ENCODE measurements at places on chromosomes 16 and 17.

DNA sequence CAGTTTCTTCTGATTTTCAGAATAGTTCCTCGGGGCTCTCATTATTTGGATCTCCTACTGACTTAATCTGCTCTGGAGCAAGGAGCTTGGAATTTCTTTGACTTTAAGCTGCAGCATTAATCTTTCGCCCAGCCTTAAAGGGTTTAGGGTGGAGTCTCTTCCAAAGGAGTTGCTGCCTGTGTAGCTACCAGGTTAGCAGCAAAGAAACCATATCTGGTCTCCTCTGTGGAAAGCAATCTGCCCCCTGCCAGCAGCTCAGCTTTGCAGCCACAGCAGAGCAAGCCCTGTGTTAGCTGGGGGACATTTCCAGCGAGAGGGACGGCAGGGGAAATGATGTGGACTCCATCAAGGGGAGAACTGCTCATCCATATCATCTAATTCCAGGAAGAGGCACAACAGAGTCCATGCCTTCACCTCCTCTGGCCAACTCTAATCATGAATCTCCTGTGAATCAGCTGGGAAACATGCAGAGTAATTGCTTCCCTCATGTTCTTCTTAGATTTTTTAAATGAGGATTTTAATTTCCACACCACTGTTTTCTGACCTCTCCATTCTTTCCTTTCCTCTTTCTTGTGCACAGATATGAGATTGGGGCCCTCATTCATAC lies 827.6 kb upstream of the CA10 start:
- no peak for DNase-seq

DNA sequence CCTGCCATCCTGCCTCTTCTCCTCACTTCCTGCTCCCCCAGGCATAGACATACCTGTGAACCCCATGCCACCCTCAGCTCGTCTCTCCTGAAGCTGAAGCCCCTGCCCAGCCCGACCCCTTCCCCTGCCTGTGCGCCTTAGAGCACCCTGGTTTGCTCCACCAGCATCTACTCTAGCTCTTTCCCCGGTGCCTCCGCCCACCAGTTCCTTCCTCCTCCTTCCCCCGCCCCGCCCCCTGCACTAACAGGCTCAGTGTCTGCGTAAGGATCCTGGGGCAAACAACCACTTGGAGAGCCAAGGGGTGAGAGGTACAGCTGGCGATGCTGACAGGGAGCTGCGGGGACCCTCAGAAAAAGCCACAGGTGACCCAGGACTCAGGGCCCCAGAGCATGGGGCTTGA lies 1.9 kb downstream of the GPR142 start:
- DNase-seq, result peak; percentile 59

DNA sequence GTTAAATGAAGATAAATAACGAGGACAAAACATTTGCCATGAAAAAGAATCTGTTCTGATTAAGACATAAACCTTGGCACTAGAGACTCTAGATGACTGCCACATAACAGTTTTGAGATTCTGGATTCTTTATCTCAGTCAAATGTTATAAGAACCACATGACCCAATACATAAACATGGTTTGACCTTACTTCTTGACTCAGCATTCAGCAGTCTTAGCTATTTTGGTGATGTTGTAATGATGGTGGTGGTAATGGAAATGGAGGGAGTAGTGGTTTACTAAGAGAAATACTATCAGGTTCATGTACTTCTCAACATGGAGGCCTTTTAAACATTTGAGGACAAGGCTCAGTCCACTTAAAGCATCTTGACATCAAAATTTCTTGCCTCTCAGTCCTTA lies 925.4 kb downstream of the CDH11 start:
- no peak for DNase-seq

DNA sequence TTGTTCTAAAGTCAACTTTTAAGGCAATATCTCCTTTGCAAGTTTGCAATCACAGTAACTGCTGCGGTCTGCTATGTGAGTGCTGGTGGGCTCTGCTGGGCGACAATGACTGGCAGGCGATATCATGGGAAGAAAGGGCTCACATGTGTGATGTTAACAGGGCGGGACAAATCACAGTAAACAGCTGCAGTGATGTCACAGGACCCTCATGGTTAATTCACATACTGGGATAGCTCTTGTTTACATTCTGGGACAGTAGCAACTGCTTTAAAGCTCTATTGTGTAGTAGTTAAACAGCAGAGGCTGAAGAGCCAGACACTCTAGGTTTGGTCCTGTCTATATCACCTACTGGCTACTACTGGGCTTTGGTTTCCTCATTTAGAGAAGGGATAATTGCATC lies 257.2 kb upstream of the ASIC2 start:
- no peak for DNase-seq

GRCh38 chr17:44105941-44106340 lies 17.5 kb downstream of the HDAC5 start:
- no peak for DNase-seq

DNA sequence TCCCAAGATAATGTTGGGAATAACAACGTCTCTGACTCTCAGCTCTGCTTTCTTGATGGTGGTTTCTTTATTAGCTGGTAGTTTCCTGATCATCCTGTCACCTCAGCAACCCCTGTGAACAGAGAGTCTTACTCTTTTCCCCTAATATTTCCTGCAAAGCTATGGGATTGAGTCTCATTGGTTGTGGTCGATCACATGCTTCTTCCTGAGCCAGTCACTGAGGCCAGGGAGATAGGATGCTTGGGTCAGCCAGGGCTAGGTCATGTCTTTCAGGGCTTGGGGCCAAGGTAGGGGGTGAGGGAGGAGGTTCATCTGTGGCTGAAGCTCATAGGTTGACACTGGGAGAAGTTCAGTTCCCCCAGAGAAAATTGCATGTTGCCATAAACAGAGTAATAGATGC lies 114.3 kb downstream of the ABCC1 start:
- no peak for DNase-seq

DNA sequence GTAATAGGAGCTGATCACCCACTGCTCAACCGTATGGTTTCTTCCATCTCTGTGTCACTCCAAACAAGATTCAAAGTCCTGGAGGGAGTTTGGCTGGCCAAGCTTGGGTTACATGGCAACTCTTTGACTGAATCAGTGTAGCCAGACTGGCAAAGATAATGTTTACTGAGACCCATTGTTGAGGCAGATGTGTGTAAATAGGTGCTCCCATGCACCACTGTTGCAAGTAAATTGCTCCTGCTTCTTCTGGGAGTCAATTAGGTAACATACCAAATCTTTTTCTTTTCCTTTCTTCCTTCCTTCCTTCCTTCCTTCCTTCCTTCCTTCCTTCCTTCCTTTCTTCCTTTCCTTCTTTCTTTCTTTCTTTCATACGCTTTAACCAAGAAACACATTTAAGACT lies 86.3 kb upstream of the DHX40 start:
- DNase-seq, result no peak

DNA sequence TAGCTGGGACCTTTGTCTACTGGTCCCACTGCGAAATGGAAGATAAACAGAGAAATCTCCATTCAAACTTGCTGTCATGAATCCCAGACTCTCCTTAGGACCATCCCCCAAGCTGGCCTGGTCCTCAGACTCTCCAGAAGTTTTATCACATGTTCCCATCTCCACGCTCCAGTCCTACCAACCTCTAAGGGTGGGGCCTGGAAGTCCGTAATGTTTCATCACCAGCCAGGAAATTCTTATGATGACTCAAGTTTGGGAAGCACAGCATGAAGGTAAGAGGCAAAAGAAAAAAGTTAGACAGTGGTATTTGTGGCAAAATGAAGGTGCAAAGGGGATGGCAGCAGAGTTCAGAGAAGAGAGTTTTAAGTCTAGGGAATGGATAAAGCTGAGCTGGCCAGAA lies 52.7 kb downstream of the ZNF18 start:
- no peak for DNase-seq

GRCh38 chr16:68907781-68908181 lies 64.5 kb downstream of the TANGO6 start:
- DNase-seq, result no peak

DNA sequence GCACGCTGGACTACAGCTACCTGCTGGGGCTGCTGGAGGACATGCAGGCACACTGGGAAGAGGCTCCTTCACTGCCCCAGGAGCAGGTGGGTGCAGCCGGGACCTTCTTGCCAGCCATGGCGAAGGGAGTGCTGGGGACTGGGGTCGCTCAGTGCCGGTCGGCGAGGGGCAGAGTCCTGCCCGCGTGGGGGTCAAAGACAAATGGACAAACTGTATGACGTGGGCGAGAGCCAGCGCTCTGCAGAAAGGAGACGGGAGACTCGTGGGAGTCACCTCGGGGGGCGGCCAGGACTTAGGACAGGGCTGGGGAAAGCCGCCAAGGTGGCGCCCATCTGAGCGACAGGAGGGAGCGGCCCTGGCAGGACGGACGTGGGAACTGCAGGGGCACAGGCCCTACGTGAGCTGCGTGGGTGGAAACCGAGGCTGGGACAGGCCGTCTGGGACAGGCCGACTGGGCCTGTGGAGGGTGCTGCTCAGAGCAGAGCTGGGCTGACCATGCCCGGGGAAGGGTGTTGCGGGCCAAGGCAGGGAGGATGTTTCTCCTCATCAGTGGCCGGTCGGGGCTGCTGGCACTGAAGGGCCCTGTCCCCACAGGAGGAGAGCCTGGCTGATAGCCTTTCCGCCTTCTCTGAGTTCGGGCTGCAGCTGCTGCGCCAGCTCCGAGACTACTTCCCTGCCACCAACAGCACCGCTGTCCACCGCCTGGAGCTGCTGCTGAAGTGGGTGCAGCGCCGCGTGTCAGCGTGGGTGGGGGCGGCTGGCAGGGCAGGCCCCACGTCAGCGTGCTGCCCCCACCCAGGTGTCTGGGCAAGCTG lies 8.0 kb downstream of the TSR3 start:
- no peak for DNase-seq

GRCh38 chr16:65071433-65072311 lies 50.2 kb downstream of the CDH11 start:
- no peak for DNase-seq

DNA sequence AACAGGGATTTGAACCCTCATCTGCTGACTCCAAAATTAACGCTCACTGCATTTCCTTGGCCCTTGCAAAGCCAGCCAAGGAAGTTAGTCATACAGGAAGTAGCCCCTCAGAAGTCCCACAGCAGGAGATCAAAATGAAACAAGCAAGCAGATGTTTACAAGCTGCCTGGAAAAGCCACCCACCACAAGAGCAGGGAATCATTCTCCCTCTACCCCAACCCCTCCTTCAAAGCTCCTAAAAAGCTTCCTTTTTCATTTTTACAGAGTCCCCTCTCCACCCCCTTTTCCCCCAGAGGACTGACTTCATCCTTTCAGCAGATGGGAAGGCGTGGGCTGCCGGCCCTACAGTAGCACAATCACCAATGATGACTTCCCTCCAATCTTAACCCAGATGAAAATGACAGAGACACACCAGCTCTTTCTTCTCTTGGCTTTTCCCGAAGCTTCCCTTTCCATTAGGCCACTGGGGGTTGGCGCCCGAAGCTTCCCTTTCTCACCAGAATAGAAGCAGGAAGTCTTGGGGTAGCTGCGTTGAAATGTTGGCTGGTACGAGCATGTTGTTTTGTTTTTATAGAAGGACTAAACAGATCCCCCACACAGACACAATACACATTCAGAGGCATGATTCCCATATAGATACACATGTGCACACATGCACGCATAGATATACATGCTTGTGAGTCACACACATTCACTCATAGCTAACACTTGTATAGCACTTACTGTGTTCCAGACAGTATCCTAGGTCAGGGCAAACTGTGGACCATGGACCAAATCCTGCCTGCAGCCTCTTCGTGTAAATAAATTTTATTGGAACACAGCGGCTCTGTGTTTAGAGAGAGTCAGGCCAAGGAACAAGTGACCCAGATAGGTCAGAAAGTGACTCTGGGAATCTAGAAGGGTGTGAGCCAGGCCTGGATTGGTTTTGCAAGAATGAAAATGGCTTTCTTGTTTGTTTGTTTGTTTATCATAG lies 17.4 kb downstream of the ITPRIPL2 start:
- no peak for DNase-seq

DNA sequence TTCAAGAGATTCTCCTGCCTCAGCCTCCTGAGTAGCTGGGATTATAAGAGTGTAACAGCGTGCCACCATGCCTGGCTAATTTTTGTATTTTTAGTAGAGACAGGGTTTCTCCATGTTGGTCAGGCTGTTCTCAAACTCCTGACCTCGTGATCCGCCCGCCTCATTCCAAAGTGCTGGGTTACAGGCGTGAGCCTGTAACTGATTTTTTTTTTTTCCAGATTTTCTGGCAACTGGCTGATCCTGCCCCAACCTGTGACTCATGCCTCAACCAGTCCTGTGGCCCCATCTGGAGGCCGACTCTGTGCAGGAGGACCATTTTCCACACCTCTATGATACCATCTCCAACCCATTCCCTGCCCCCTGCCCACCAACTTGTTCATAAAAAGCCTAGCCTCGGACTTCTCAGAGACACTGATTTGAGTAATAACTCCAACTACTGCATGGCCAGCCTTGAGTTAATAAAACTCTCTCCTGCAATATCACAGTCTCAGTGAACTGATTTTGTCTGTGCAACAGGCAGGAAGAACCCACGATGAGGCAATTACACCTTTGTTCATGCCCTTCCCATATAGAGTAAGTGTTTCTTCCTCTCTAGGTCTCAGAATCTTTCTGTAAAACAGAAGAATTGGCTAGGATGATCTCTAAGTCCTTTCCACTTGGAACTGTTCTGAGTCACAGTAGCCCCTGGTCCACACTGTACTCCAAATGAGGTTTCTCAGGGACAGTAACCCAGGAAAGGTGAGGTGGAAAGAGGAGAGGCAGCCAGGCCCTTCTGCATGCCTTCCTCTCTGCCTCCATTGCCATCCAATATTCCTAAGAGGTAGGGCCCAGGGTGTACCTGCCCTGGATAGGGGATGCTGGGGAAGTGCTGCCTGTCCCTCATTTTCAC lies 8.8 kb upstream of the CNOT1 start:
- DNase-seq, result no peak

- no peak for DNase-seq
Observed at GRCh38 chr17:49327835-49328784, 33.9 kb downstream of the ZNF652 start.

GRCh38 chr16:47008612-47009011 lies 35.1 kb upstream of the DNAJA2 start:
- DNase-seq, result no peak

- no peak for DNase-seq
Observed at GRCh38 chr17:562174-562573, 152.5 kb downstream of the VPS53 start.

GRCh38 chr16:56311208-56312027 lies 113.9 kb downstream of the AMFR start:
- no peak for DNase-seq

DNA sequence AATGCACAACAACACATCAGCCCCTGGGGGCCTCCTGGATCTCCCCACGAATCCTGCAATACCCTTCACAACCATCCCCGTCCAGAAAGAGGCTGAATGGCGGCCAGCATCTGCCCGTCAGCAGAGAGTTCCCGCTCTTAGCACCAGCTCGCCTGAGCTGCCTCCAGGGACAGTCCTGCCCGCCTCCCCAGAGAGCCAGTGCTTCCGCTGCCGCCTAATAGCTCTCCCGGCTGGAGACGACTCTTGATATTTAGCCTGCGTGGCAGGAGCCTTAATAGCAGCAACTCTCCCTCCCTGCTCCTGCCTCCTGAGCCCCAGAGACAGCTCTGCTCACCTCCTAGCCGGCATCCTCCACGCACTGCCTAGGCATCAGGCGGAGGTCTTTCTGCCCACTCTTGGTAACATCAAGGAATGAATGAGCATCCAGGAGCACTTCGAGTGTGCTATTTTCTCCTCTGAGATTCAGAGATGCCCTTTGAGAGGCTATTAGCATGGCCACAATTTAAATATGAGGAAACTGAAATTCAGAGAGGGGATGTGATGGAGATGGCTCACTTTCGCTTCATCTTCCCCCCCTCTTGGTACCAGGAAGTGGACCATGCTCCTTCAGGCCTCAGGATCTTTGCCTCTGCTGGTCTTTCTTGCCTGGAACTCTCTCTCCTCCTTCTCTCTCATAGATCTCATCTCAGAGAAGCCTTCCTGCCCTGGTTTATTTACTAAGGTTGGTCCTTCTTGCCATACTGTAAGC lies 67.9 kb downstream of the RAI1 start:
- DNase-seq, result no peak

GRCh38 chr17:82345151-82345976 lies 11.8 kb upstream of the SECTM1 start:
- DNase-seq, result no peak
